ENCODE measurements at places on chromosomes 1 and 21.

- DNase-seq: no peak
Observed at GRCh38 chr21:40029888-40030287, 162.7 kb downstream of the PCP4 start.

DNA sequence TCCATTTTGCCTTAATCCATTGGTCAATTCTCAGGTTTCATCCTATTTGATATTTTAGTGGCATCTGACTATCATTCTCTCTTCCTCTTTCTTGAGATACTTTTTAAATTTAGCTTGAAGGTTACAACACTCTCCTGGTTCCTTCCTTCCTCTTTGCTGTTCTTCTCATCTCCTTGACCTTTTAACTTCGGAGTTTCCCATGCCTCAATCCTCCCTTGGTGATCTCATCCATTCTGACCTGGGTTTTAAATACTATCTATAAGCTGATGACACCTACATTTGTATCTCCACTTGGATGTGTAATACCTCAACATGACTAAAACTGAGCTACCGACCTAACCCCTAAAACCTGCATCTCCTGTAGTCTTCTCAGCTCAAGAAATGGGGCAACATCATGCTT, 4.8 kb upstream of the ZNF687 start:
- DNase-seq: peak; percentile 91

GRCh38 chr1:62092110-62092509, 102.5 kb upstream of the L1TD1 start:
- DNase-seq: no peak

DNA sequence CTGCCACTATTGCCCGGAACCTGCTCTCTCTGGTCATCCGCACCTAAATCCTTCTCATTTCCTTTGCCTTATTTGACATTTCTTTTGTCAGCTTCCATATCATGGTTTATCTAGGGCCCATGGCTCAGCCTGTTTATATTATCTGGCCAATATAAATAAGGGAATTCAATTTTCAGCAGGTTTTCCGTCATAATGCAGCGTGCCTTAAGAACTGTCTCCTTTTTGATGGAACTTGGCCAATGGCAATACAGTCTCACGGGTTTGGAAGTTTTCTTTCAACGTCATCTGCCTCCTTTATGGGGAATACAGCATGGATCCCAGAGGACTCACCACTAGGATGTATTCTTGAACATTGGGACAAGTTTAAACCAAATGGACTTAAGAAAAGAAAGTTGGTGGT, 77.8 kb upstream of the KIAA0040 start:
- DNase-seq: no peak

- DNase-seq: no peak
Observed at GRCh38 chr1:19204446-19205266, 5.4 kb downstream of the UBR4 start.

DNA sequence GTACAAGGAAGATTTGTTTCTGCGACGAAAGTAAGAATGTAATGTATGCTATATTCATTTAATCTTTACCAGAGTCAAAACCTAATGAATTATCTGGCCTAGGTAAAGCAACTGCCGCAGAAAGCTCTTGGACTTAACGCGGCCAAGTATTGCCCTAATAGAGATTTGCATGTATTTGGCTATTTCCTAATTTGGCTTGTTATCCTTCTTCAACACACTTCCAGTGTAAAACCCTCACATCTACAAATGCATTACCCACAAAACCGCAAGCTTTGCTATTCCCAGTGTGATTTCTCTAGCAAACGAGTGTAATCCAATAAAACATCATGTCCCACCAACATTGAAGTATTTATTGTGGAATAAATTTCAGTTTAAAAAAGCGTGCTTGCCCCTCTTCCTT, 123.8 kb upstream of the LMO4 start:
- no peak for DNase-seq
